ENCODE measurements at places on chromosomes 11 and 22. TPM values are rescaled to one million over a fixed set of nuclear protein-coding genes. Genes with fewer than 3 reads are reported as not detected.
A peak's percentile ranks its signal among the peaks of the same experiment; 100 is the strongest.

DNA sequence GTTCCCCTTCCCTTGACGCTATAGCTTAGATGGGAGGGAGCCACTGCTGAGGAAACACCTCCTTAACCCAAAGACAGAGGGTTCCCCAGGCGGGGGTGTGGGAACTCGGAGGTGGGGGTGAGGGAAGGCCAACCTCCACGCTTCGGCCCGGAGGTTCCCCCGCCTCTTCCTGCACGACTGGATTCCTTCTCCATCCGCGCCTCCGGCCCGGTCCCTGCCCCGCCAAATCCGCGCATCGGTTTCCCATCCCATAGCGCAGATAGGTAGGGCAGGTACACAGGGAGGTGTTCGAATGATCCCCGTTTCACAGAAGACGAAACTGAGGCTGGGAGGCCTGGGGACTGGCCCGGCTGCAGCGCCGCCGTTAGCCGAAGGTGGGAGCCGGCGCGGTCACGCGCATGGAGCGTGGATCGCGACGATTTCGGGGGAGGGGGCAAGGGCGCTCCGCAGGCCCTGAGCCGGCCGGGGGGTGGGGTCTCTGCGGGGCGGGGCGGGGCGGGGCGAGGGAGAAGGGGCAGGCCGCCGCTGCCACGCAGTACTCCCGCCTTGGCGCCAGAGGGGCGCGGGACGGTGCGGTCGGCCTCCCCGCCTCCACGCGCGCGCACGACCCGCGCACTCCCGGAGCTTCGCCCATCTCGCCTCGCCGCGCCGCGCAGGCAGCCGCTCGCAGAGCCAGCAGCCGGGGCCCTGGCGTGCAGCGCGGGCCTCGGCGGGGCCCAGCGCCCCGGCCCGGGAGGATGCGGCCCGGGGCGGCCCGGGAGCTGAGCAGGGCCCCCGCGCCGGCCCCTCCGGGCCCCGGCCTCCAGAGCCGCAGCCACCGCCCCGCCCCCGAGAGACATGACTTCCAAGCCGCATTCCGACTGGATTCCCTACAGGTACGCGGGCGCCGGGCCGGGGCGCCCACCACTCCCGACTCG lies at the start of gene TUB:
TUB (plus strand) TSS at position 538 of the 917 bp plus-strand sequence; CDS start at position 838, 300 bp downstream.
- H3K27ac ChIP-seq: no peak within 1 kb of the TSS
- DNase-seq: peak; percentile 42
- H3K4me1 ChIP-seq: peaks cover 9% of the 10 kb centered on the region
- no peaks in the 10 kb centered on the region for H3K27me3 ChIP-seq
- peak within 1 kb of the TSS; percentile 51 for H3K4me3 ChIP-seq
- no peaks in the 10 kb centered on the region for H3K36me3 ChIP-seq

DNA sequence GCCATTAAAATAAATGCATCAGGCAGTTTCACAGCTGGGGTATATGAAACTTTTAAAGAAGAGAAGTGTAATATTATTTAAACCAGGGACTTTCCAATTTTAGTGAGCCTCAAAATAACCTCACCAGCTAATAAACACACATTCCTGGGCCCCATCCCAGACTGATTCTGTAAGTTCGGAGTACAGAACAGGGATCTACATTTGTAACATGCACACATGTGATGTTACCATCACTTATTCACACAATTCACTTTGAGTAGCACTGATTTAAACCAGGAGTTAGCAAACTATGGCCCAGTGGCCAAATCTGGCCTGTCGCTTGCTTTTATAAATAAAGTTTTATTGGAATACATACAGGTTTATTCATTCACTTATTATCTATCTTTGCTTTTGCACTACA lies 62.0 kb downstream of the STK33 start:
- H3K4me3 ChIP-seq: no peak overlapping the region
- H3K4me1 ChIP-seq: no peaks in the 10 kb centered on the region
- H3K27ac ChIP-seq: no peak overlapping the region
- H3K27me3 ChIP-seq: no peaks in the 10 kb centered on the region
- no peak for DNase-seq

DNA sequence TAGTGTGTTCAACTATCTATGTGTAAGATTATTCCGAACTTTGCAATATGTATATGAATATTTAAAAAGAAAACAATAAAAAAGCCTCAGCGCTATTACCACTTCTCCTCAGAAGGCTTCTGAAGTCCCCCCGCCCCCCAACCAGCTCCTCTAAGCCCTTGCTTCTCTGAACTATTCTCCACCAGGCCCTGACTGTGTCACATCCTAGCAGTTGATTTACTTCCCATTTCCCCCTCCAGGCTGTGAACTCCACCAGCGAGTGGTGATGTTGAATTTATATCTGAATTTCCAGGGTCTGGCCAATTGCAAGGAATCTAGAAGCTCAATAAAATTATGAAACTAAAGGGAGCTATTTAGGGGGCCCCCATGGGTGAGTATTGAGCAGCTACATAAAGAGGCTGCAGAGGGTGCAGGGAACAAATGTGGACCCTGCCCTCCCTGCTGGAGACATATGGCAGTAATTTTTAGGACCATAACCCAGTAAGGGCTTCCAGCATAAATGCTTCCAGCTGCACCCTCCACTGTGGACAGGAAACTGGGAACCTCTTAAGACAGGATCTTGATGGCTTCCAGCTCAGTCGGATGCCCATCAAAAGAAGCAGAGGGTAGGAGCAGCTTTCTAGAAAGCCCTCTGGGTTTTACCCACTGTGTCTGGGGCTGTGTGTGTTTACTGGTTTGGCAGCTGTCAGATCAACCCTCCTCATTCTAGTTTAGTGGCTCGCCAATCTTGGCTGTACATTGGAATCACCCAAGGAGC lies 81.4 kb downstream of the TIMP3 start:
- no peaks in the 10 kb centered on the region for H3K4me1 ChIP-seq
- H3K27ac ChIP-seq: no peak overlapping the region
- no peak overlapping the region for H3K4me3 ChIP-seq
- H3K27me3 ChIP-seq: no peaks in the 10 kb centered on the region
- no peaks in the 10 kb centered on the region for H3K36me3 ChIP-seq
- DNase-seq: no peak

Gene BTBD18
- total RNA-seq: not detected

DNA sequence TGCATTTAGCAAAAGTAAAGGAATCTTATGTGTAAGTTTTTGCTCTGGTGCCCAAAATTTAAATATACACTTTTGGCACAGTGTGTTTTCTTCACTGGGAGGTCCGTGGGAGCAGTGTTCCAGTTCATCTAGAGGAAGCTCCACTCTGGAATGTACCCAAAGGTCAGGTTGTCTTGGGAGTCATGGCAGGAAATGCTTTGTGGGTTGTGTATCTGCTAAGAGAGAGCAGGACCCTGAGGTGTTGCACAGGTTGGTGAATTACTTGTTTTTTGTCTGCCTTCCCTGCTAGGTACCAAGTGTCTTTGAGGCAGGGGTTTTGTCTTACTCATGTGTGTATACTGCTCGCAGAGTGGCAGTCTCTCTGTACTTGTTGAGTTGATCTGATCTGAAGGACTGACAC lies 37.3 kb downstream of the DIXDC1 start:
- no peak overlapping the region for H3K4me3 ChIP-seq
- DNase-seq: no peak
- H3K4me1 ChIP-seq: peaks cover 17% of the 10 kb centered on the region

DNA sequence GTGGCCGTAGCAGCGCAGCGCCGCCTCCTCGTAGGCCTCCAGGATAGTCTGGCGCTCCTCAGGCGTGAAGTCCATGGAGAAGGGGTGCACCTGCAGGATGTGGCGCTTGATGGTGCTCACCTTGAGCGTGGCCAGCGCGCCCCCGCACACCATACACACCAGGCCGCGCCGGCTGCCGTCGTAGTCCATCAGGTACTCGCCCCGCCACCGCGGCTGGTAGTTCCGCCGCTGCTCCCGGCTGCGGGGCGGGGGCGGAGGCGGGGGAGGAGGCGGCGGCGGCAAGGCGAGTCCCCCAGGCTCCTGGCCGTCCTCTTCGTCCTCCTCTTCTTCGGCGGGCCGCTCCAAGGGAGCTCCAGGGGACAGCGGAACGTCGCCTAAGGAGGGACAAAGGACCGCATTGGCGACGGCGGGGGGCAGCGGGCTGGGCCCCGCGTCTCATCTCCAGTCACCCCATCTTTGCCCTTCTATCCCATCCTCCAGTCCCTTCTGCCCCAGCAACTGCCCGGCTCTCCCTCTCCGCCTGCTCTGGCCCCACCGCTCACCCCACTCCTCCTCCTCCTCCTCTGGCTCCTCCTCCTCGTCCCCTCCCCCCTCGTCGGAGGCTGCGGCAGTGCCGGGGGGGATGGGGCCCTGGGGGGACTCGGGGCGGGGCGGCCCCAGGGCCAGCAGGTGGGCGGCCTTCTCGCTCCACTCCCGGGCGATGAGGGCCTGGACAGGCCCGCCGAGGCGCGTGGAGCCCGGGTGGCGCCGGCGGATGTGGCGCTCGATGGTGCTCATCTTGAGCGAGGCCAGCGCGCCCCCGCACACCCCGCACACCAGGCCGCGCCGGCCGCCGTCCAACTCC lies 4.9 kb downstream of the ZFTA start:
- H3K36me3 ChIP-seq: no peaks in the 10 kb centered on the region
- H3K27me3 ChIP-seq: no peaks in the 10 kb centered on the region
- H3K27ac ChIP-seq: no peak overlapping the region
- H3K4me3 ChIP-seq: no peak overlapping the region

GRCh38 chr11:12200279-12200990 lies 90.0 kb downstream of the MICAL2 start:
- DNase-seq: peak; percentile 66
- H3K4me1 ChIP-seq: peaks cover 37% of the 10 kb centered on the region
- H3K27me3 ChIP-seq: no peaks in the 10 kb centered on the region
- no peaks in the 10 kb centered on the region for H3K36me3 ChIP-seq
- peak overlapping the region; percentile 40 for H3K27ac ChIP-seq

DNA sequence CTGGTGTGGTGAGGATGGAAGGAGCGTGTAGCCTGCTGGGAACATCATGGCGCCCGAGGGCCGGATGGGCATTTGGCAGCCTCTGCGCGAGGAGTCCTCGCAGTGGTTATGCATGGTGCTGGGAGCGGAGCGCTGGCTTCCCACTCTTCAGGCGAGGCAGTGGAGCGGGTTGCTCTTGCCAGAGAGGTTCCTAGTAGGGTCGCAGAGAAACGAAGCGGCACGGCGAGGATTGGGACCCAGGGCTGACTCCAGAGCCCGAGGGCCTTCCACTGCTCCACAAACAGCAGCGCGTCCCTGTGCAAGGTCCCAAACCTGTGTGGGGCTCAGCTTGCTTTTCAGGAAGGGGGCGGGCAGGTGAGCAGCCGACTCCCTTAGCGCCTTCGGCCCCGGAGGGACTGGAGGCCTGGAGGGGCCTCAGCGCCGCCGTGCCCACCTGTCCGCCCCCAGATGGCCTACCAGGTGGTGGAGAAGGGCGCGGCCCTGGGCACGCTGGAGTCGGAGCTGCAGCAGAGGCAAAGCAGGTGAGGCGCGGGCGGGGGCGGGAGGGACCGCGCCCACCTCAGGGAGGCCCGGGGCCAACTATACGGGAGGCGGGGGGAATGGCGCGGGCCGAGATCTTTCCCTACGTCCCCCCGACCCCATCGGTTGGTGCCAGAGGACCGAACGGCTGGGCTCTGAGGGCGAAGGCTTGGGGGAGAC lies 7.2 kb downstream of the ATG16L2 start:
- peaks cover 17% of the 10 kb centered on the region for H3K4me1 ChIP-seq
- peaks cover 2% of the 10 kb centered on the region for H3K36me3 ChIP-seq
- no peak overlapping the region for H3K4me3 ChIP-seq
- DNase-seq: peak; percentile 34

Gene CARD18
- not detected for total RNA-seq

- no peak overlapping the region for H3K27ac ChIP-seq
- H3K4me3 ChIP-seq: no peak overlapping the region
- DNase-seq: no peak
- H3K27me3 ChIP-seq: no peaks in the 10 kb centered on the region
These were observed 93.0 kb downstream of the UVRAG start for GRCh38 chr11:75907906-75908527.

GRCh38 chr11:43573233-43573632 lies 107.3 kb upstream of the HSD17B12 start:
- H3K36me3 ChIP-seq: no peaks in the 10 kb centered on the region
- DNase-seq: no peak
- H3K4me1 ChIP-seq: peaks cover 27% of the 10 kb centered on the region
- no peaks in the 10 kb centered on the region for H3K27me3 ChIP-seq

- H3K4me3 ChIP-seq: no peak overlapping the region
- H3K4me1 ChIP-seq: no peaks in the 10 kb centered on the region
- no peak overlapping the region for H3K27ac ChIP-seq
- no peaks in the 10 kb centered on the region for H3K27me3 ChIP-seq
- no peaks in the 10 kb centered on the region for H3K36me3 ChIP-seq
These were observed 42.1 kb upstream of the JAM3 start for GRCh38 chr11:134026655-134027343.

Gene CYP2D6
- 0.52 TPM for total RNA-seq

DNA sequence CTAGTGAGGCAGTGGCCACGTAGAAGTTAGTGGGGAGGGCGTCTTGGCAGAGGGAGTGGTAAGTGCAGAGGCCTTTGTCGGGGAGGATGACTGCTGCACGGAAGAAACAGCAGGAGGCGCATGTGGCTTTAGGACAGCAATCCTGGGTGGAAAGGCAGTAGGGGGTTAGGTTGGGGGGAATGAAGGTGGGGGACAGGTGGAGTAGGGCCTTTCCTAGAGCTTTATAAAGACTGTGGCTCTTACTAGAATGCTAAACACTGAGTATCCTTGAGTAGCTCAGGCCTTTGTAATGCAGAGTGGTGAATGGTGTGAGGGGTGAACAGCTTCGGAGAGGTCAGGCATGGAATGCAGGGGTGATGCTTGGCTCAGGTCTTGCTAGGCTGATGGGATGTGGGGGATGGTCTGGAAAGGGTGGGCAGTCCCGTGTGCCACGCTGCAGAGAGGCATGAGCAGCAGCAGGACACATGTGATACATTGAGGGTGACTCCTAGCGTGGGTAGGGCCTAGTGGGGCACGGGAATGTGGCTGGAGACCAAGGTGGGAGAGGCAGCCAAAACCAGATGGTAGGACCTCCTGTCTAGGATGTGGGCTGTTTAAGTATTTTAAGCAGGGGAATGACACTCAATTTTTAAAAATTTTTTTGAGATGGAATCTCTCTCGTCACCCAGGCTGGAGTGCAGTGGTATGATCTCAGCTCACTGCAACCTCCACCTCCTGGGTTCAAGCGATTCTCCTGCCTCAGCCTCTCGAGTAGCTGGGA lies 19.2 kb downstream of the AP2A2 start:
- H3K27ac ChIP-seq: no peak overlapping the region
- H3K27me3 ChIP-seq: no peaks in the 10 kb centered on the region
- no peaks in the 10 kb centered on the region for H3K36me3 ChIP-seq
- no peak for DNase-seq

Gene DRD4
- total RNA-seq: 3.0 TPM

GRCh38 chr11:94762208-94762607 lies 5.9 kb upstream of the AMOTL1 start:
- H3K4me1 ChIP-seq: peaks cover under 1% of the 10 kb centered on the region
- H3K27ac ChIP-seq: no peak overlapping the region
- H3K36me3 ChIP-seq: no peaks in the 10 kb centered on the region
- no peak for DNase-seq
- no peak overlapping the region for H3K4me3 ChIP-seq

DNA sequence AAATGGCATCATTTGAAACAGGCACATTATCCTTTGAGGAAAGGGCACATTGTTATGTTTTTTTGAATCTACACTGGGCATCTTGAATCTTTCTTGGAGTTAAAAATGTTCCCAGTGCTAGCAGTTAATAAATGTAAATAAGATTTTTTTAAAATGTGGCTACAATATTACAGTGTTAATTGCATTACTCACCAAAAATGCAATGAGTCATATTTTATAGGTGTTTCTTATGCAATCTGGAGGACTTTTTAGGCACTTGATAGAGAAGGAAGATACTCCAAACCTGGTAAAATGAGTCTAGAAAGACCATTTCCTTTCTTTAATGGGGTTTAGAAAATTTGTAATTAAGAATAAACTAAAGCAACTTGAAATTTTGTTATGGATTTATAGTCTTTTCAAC lies 238.0 kb downstream of the METTL15 start:
- DNase-seq: no peak
- no peak overlapping the region for H3K4me3 ChIP-seq
- H3K27ac ChIP-seq: no peak overlapping the region
- no peaks in the 10 kb centered on the region for H3K27me3 ChIP-seq
- H3K4me1 ChIP-seq: no peaks in the 10 kb centered on the region
- no peaks in the 10 kb centered on the region for H3K36me3 ChIP-seq

Measured in body of pancreas (tissue), 4 donors.